Activated gamma-delta T cell treated with Interleukin-2 at 50 U/mL for 16 hours (primary cell): ENCODE measurements at places on chromosomes 1 and 21.
A peak's percentile ranks its signal among the peaks of the same experiment; 100 is the strongest.

DNA sequence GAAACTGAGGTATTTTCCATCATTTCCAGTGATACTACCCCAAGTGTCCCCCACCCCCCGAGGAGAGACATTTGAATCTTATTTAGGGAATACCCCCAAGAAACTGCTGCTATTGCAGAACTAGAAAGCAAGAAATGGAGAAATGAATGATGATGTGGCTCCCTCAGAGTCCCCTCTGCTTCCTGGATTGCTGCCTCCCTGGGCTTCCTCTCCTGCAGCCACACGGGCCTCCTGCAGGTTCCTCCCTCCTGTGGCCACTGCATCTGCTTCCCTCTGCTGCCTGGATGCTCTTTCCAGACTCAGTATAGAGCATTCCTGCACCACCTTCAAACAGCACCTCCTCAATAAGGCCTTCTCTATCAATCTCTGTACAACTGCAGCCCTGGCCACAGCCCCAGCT is 69.3 kb downstream of the SLC25A24 start:
- no peak for DNase-seq

GRCh38 chr1:35574125-35574654 is 1.1 kb downstream of the TFAP2E start:
- DNase-seq, result no peak

GRCh38 chr1:61201035-61201434 is 118.7 kb downstream of the NFIA start:
- DNase-seq, result no peak

DNA sequence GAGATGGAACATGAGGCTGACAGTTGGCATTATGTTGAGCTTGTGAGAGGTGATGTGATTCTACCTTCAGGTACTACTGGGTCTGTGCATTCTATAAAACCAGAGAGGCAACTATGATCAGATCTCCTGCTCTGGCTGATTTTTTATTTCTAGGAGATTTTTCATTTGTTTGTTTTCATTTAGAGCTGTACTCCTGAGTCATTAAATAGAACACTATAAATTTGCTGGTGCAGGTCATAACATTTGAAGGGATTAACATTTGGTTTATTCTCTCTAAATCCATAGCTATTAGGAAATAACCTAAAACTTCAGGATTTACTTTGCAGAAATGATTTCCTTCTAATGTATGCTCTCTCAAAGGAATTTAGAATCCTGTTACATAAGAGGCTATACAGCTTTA is 42.9 kb downstream of the MAGI3 start:
- no peak for DNase-seq

- DNase-seq, result no peak
Measured at GRCh38 chr1:71882637-71883036, 399.7 kb downstream of the NEGR1 start.

GRCh38 chr1:92808381-92808780 is 23.5 kb upstream of the RPL5 start:
- no peak for DNase-seq

- no peak for DNase-seq
Measured at GRCh38 chr1:235317168-235317567, 10.8 kb downstream of the ARID4B start.

GRCh38 chr1:214859647-214860046 is 222.9 kb upstream of the KCNK2 start:
- no peak for DNase-seq

DNA sequence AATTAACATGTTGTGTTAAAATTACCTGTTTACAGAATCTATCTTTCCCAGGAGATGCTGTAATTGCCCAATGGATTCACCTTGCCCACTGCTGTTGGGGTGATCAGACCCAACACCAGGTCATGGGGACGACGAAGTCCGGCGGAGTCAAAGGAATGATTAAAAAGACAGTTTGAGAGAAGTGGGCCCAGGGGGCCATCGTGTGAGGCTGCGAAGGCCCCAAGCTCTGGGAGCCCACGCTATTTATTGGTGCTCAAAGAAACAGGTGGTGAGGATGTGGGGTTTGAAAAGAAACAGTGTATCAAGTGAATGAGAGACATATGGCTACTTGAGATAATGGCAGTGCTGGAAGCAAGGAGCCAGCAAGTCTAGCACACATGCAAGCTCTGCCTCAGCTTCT is 16.3 kb upstream of the L1TD1 start:
- no peak for DNase-seq

DNA sequence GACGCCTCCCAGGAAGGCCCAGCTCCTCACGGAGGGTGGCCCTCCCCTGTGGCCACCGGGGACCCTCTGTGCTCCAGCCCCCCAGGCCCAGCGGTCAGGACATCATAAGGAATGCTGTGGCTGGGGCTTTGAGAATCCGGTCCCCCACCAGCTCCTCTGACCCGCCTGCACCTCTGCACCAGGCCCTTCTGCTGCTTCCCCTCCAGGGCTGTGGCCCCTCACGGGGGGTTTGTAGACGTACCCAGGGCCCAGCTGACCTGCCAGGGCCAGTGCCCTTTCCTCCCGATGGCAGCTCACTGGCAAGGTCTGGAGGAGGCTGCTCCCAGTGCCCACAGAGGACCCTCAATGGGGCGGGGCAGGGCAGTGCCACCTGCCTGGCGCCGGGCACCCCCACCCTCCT is 103.9 kb upstream of the TTC34 start:
- DNase-seq, result no peak

- DNase-seq, result no peak
Measured at GRCh38 chr21:44732956-44733355, 21.6 kb upstream of the TSPEAR start.

DNA sequence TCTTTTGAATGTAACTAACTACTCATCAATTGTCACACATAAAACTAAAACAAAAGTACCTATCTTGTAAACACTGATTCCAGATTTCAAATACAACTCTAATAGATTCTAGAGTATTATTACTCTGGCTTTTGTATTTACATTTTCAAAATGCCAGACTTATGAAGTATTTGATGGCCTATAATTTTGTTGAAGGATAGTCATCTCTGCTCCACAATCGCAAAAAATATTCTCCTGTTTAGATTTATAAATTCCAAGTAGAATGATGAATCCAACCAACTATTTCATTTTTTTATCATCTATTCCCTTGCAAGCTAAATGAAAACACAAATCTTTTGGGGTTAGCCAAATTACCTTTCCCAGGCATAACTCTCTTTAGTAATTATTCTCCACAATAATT is 75.0 kb upstream of the GUCA2A start:
- no peak for DNase-seq

GRCh38 chr1:184890539-184890973 is 83.8 kb downstream of the NIBAN1 start:
- DNase-seq, result peak; percentile 45

- no peak for DNase-seq
Measured at GRCh38 chr1:173866413-173867115, 1.2 kb downstream of the GAS5 start.

- no peak for DNase-seq
Measured at GRCh38 chr1:44805311-44806024, 1.7 kb downstream of the DYNLT4 start.

DNA sequence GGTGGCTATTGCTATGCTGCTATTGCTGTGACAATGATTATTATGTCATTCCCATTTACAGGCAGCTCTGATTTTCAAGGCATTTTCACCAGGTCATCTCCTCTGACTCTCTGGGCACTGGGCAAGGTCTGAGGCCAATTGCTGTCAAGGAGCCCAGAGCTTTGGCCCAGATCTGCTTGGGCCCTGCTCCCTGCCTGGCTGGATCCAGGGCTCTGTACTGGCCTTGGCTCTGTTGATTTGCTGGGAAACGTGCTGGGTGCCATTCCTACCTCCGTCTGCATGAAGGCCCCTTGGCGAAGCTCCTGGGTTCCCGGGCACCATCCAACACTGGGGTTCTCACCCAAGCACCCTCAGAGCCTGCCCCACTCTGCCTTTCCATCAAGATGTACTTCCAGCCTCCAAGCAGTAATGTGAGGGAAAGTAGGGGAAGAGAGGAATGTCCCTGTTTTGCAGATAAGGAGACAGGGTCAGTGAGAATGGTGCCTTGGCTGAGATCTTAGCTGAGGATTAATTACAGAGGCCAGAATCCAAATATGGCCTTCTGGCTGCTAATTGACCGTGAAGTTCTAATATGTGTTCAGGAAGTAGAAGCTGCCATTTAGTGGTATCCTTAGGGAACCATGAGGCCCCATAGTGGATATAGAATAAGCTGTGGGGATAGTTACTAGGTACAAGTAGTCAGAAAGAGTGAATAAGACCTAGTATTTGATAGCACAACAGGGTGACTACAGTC is 63.9 kb downstream of the HTR6 start:
- no peak for DNase-seq

GRCh38 chr1:109993885-109994284 is 9.3 kb downstream of the AHCYL1 start:
- no peak for DNase-seq

- DNase-seq, result no peak
Measured at GRCh38 chr1:172588296-172589291, 55.6 kb downstream of the SUCO start.

DNA sequence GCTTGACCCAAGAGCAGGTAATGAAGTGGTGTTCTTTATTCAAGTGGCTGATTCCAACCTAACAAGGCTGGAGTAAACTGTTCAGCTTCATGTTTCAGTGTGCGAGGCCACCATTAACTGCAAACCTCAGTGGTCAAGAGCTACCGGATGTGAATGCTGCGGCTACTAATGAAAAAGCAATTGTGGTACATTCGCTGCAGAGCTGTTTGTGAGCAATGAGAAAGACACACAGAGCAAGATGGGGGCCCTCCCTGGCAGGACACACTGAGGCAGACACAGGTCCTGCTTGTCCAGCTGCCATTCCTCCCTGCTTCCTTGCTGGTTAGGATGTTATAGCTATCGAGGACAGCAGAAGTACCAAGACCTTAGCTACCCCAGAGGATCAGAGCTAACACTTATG is 26.1 kb downstream of the SYF2 start:
- no peak for DNase-seq

DNA sequence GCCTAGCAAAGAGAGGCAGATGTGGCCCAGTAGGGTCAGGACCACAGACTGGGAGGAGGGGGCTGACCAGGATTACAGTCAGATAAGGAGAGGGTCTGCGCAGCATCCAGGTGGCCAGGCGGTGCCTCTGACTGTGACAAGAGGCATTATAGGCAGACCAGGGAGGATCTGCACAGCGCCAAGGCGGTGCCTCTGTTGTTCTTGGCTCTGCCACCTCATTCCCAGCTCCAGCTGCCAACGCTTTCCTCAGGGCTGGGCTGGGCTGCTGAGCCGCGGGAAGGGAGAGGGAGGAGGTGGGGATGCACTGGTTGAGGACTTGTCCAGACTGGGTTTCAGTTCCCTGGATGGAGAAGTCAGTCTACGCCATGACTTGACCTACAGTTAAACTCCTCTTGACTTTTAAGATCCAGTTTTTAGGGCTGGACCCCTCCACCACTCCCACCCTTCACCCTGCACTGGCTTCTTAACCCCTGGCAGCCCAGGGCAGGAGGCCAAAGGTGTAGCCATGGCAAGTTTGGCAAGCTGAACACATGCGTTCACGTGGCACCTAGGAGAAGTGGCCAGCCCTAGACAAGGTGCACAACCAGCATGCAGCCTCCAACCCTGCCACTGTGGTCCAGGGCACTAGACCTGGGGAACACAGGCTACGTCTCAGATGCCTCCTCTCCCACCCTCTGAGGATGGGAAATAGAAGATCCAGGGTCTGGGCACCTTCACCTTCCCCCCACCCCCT is 4.5 kb upstream of the CRABP2 start:
- no peak for DNase-seq

GRCh38 chr1:43944860-43945259 is 1.9 kb upstream of the IPO13 start:
- DNase-seq, result no peak

DNA sequence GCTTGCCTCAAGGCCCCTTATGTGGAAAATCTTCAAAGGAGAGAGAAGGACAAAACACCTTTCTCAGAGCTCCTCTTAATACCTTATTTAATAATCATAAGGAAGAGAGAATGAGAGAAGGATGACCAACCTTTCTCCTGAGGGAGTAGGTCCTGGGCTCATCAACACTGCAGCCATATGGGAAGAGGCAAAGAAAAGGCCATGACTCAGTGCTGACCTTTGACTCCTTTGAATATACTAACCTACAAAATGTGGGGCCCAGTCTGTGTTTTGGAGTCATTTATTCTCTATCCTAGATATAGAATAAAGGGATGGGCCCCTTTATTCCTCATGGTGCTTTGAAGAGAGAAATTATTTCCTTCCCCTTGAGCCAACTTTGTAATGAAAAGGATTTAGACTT is 38.3 kb downstream of the CAMSAP2 start:
- DNase-seq, result no peak

- no peak for DNase-seq
Measured at GRCh38 chr21:42101246-42101645, 30.1 kb downstream of the UMODL1 start.

- no peak for DNase-seq
Measured at GRCh38 chr1:229896306-229896705, 170.7 kb upstream of the GALNT2 start.

DNA sequence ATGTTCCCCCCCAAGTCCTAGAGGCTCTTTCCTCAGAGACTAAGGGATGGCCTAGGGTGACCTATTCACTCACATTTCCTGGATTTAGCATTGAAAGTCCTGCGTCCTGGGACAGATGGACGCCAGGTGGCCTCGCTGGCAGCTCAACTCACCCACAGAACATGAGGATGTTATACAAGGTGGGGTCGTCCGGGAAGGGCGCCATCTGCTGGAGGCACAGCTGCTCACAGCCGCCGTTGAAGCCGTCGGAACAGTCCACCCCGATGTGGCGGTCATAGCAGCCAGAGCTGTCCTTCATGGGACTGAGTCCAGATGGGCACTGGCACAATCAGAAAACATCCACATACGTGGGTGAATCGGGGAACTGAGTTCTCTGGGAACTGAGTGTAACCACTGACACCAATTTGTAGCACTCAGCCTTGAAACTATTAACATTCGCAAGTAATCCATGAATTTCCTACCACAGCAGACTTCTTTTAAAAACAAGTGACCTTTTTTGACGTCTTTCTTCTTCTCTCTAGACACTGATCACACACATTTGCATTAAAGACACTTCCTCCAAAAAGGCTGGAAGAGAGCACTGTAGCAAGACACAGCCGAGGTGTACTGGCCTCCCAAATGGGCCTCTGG is 215.4 kb downstream of the ASTN1 start:
- no peak for DNase-seq

GRCh38 chr1:61182480-61182879 is 100.1 kb downstream of the NFIA start:
- DNase-seq, result no peak

DNA sequence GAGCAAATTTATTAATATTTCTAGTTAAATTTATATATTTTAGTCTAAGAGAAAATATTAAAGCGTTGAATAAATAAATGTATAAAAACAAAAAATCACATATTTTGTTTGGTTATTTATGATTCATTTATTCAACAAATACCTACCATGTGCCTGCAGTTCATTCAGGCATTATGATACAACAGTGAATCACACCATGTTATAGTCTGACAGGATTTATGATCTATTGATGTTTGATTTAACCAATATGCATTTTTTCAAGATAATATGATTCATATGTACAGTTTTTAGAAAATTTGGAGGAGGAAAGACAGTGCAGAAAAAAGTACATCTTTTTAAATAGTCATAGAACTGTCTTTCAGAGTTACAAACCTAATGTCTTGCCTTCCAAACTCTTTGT is 7.4 kb upstream of the TRIM58 start:
- DNase-seq, result no peak
